ENCODE measurements at places on chromosomes 2 and 18.

DNA sequence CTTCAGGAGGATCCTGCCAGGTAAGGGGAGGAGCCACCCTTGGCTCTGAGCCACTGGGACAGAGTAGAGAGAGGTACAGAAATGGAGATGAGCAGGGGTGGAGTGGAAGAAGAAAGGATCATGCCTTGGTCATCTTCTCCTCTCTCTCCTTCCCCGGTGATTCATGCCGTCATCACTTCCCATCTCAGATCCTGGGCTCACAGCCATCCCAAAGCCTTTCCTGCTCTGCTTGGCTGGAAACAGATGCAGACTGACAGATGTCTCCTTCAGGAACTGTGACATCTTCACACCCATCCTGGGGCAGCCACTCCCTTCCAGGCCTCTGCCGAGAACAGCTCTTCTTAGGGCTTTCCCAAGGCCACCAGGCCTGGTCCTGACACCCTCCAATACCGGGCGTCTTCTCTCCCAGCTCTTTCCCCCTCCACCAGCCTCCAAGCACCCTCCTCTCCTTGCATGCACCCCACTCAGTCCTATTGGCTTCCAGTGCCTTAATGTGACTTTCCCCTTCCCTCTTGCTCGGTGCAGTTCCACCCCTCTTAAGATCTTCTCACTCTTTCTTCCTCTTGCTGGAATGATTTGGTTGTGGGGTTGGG, 58.3 kb upstream of the TNP1 start:
- no peak for DNase-seq

DNA sequence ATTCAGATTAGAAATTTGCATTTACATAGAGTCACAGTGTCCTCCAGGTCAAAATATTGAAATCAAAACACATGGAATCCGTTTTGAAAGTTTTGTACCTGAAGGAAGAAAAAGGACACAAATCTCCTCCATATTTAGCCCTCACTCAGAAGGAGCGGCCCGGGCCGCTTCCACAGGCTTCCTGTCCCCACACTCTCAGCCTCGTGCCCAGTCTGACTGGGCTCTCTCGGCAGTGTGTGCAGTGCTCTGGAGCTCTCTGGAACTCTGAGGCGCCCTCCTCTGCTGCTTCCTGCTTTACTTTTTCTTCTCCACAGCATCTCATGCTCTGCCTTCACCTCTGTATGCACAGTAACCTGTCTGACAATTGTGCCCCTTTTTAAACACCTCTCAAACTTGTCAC, 22.2 kb upstream of the ZFP36L2 start:
- no peak for DNase-seq

- DNase-seq, result no peak
These were observed 750.8 kb upstream of the ID2 start for GRCh38 chr2:7930800-7931635.

DNA sequence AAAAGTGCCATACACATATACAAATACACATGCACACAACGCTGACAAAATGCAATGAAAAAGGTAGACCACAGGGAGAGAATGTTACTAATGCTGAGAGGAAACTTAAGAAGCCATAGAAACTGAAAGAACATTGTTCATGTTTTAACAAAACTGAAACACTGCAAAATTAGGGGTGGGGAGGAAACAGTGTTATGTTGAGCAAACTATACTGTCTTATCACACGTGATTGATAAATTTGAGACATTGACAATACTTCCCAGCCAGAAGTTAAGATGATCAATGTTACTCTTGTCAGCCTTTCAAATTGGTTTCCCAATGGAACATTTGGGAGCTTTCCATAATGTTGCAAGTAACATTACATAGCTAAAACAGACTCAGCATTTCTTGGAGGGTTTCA, 165.5 kb downstream of the L3MBTL4 start:
- DNase-seq, result no peak

GRCh38 chr2:204898928-204899640, 353.8 kb downstream of the PARD3B start:
- no peak for DNase-seq

GRCh38 chr2:84959095-84959565, 11.8 kb upstream of the KCMF1 start:
- no peak for DNase-seq

DNA sequence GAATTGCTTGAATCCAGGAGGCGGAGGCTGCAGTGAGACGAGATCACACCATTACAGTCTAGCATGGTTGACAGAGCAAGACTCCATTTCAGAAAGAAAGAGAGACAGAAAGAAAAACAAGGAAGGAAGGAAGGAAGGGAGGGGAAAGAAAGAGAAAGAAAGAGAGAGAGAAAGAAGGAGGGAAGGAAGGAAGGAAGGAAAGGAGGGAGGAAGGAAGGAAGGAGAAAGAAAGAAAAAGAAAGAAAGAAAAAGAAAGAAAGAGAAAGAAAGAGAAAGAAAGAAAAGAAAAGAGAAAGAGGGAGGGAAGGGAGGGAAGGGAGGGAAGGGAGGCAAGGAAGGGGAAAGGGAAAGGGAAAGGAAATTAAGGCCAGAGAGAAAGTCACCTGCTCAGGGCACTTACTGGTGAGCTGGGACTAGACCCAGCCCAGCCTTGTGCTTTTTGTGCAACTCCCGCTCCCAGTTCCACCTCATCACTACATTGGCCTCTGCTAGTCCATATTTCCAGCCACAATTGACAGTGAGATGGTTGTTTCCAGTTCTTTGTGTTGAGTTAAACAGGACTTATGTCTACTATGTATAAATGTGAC, 35.7 kb downstream of the MOGAT1 start:
- no peak for DNase-seq

DNA sequence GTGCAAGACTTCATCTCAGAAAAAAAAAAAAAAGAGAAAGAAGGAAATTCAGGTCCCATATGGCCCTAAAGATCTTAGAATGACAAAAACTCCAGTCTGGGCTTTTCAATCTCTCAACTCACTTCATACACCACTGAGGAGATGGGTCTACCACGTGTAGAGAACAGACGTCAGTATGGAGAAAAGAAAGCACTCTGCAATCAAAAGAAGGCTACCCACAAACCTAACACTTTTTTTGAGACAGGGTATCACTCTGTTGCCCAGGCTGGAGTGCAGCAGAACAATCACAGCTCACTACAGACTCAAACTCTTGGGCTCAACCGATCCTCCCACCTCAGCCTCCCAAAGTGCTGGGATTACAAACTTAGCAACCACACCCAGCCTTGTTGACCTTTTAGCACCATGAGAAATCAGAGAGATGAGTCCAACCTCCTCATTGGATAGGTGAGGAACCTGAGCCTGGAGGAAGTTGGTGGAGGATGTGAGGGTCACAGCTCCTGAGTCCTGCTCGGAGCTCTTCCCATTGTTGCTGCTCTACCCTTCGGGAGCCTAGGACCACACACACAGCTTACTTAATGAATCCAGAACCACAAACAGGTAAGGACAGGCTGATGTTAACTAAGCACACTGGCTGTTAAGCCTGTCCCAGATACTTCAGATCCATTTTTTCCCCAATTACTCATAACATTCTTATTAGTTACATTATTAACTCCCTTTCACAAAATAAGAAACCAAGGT, 23.7 kb downstream of the TBC1D8 start:
- DNase-seq, result no peak

- no peak for DNase-seq
These were observed 39.7 kb downstream of the DHX57 start for GRCh38 chr2:38835990-38836389.

- DNase-seq, result no peak
These were observed 28.9 kb downstream of the OSBPL1A start for GRCh38 chr18:24368749-24369148.

- DNase-seq, result no peak
These were observed 53.0 kb upstream of the ALPP start for GRCh38 chr2:232325324-232326273.

DNA sequence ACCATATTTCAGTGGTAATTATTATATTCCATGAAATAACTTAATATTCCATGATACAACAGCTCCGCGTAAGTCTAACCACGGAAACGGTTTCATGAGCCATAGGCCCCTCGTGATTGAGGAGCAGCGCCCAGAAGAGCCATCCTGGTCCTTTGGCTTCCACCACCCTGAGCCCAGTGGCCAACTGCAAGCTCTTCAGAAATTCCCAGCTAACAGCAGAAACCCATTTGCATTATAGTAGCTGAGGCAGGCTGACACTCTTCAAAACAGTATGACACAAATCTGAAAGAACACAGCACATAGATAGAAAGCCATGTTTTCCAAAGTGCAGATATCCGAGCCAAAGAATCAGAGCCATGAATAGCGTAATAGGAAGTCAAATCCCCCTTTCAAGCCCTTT, 120.9 kb upstream of the NFATC1 start:
- DNase-seq, result no peak

- DNase-seq, result peak; percentile 85
These were observed 18.7 kb downstream of the SMIM21 start for GRCh38 chr18:75408554-75409506.

DNA sequence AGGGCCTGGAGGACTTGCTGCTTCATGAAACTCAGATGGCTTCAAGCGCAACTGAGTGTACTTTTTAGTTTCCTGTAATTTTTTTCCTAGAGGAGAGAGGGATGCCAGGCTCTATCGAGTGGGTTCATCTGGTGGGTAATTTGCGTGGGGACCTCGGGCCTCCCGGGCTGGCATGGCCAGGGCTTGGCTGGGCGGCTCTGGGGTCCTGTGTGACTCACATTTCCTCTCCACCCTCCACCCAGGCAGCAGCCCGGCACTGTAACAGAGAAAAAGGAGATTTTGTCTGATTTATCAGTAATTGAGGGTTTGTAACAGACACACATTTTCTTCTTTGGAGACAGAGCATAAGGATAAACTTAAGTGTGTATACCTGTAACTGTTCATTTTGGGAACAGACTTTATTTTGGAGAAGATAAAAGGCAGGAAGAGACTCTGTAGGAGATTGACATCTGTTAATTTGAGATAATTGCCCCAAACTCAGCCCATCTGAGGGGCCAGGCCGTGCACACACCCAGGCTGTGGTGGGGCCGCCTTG, 64.3 kb downstream of the NFATC1 start:
- no peak for DNase-seq

DNA sequence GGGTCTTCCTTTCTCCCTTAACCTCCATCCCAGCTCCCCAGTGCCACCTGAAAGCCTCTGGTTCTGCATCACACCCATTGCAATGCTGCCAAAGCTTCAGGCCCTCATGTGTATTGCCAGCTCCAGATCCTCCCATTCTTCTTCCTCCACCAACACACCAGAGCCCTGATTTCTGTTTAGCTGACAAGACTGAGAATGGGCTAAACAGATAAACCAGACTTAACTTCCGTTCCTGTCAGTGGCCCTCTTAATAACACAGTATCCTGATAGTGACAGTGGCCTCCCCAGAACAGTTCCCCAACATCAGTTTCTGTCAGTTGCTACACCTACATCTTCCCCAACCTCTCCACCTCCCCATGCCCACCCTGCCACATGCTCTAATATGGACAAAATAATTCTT, 31.3 kb upstream of the C1D start:
- no peak for DNase-seq

GRCh38 chr2:133293544-133294353, 274.5 kb downstream of the NCKAP5 start:
- no peak for DNase-seq

GRCh38 chr18:616380-616995, 19.7 kb downstream of the CLUL1 start:
- DNase-seq, result no peak

DNA sequence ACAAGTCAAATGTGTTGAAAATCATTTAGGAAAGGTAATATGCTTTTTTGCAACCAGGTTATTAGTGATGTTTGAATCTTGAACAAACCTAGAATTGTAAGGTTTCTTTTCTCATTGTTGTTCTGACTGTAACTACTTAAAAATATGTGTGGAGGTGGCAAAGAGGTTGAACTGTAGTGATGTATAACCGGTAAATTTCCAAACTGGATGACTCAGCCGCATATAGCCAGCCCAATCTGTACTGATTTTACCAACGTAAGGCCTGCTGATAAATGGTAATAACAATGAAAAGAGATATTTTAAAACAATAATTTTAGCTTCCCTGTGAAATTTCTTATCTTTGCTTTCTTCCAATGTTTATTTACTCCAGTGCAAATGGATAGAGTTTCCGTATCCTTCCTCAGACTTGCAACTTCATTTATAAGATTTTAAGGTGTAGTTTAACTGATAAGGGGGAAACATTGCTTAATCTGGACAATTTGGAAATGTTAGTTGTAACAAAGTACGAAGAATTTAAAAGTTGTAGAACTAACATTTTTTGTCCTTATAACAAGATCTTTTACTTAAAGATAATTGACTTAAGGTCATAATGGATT, 1170.4 kb upstream of the ZEB2 start:
- DNase-seq, result no peak

GRCh38 chr18:29660777-29661176, 1381.8 kb downstream of the DSC3 start:
- no peak for DNase-seq

GRCh38 chr2:65369574-65369973, 62.8 kb downstream of the SPRED2 start:
- DNase-seq, result no peak

- no peak for DNase-seq
These were observed 8.2 kb downstream of the SERPINB7 start for GRCh38 chr18:63783394-63783793.

- DNase-seq, result no peak
These were observed 15.4 kb upstream of the CASP10 start for GRCh38 chr2:201167546-201167945.

DNA sequence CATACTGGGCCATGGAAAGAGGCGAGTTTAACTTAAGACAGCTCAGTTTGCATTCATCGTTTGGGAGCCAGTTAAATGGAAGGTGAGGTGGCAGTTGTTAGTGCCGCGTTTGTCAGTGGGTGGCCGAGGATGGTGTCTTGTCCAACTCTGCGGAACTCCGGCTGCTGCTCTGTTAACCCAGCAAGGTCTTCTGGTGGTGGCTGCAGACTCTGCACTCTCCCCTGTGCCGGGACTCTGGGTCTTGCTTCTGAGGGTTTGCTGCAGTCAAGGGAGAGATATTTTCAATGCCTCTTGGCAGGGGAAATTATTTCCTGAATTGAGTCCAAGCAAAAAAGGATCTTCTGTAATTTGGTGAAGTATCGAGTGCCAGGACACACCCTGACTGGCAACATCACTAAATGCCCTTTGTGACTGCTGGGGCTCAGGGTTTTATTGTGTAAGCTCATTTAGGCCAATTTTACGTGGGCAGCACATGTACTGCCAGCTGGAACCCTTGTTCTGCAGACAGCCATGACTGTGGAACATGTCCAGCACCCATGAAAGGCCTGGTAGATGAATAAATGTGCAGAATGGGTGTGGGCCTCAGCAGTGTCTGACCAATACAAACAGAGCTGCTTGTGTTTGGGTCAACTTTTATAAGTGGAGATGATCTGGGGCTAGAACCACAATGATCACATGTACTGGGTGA, 58.1 kb downstream of the IL1R2 start:
- no peak for DNase-seq

- no peak for DNase-seq
These were observed 4.3 kb upstream of the GBX2 start for GRCh38 chr2:236172255-236173035.

- no peak for DNase-seq
These were observed 18.9 kb upstream of the PDIA6 start for GRCh38 chr2:10831400-10831985.

- DNase-seq, result no peak
These were observed 119.9 kb upstream of the CAB39 start for GRCh38 chr2:230592775-230593174.
